ENCODE measurements at places on chromosomes 1 and 21.
A peak's percentile ranks its signal among the peaks of the same experiment; 100 is the strongest.

DNA sequence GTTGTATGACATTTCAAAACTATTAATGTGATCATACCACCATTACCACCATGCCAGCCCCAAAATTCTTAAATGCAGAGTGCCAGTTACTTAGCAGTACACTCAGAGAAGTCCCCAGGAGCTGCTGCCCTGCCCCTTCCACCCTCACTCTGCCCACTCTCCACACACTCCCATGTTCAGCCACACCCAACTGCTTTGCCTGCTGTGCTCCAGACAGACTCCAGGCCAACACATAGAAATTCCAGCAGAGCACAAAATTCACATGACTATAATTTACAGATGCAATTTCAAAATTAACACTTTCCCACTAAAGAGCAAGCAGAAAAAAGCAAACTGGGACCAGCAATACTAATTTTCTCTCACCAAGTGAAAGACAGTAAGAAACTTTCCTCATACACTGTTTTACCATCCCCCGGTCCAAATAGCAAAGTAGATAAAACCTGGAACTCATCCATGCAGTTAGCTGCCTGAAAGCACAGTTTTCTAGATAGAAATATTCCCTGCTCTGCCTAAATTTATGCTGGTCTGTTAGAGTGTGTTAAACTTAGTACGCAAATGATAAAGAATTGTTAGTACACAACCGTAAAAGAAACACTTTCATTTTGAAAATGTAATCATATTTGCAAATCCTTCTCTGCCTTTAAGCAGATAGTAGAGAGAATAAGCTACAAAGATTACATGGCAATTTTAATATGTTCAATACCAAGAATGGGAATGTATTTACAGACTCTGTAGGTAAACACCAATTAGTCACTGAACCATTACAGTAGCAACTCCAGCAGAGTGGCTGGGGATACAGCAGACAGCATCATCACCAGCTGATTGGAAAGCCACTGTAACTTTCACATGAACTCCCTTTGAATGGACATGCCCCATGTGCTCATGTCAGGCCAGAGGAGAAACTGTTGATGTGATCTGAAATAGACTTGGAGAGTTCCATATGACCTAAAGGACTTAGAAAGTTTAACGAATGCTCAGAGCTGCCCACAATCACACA, 176.5 kb downstream of the VAV3 start:
- DNase-seq = no peak

- DNase-seq = no peak
Observed at GRCh38 chr1:66925944-66926343, 1.2 kb downstream of the MIER1 start.

DNA sequence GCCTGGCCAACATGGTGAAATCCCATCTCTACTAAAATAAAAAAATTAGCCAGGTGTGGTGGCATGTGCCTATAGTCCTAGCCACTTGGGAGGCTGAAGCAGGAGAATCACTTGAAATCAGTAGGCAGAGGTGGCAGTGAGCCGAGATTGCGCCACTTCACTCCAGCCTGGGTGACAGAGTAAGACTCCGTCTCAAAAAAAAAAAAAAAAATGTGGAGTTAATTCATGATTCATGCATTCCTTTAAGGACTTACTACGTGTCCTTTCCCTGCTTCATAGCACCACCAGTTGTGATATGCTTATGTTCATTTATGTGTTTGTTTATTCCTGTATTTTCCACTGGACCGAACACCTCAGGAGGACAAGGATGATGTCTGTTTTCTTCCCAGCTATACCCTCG, 12.7 kb upstream of the PRELP start:
- no peak for DNase-seq

DNA sequence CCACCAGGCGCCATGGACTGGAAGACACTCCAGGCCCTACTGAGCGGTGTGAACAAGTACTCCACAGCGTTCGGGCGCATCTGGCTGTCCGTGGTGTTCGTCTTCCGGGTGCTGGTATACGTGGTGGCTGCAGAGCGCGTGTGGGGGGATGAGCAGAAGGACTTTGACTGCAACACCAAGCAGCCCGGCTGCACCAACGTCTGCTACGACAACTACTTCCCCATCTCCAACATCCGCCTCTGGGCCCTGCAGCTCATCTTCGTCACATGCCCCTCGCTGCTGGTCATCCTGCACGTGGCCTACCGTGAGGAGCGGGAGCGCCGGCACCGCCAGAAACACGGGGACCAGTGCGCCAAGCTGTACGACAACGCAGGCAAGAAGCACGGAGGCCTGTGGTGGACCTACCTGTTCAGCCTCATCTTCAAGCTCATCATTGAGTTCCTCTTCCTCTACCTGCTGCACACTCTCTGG, 3.8 kb downstream of the GJB3 start:
- DNase-seq = no peak

DNA sequence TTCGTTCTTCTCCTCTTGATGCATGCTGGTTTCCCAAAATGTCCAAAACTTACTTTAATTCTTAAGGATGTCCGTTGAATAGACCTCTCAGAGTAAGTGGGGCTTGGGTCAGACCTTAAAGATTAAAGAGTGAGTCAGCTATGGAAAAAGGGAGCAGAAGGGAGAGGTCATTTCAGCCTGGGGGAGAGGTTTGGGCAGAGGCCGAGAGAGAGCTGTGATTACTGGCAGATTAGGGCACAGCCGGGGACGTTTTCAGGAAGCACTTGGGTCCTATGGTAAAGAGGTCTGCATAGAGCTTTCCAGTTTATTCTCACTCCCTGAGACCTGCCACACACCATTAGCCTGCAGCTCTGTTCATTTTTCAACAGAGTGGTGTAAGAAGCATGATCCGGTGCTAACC, 14.0 kb upstream of the ST3GAL3 start:
- DNase-seq = no peak

DNA sequence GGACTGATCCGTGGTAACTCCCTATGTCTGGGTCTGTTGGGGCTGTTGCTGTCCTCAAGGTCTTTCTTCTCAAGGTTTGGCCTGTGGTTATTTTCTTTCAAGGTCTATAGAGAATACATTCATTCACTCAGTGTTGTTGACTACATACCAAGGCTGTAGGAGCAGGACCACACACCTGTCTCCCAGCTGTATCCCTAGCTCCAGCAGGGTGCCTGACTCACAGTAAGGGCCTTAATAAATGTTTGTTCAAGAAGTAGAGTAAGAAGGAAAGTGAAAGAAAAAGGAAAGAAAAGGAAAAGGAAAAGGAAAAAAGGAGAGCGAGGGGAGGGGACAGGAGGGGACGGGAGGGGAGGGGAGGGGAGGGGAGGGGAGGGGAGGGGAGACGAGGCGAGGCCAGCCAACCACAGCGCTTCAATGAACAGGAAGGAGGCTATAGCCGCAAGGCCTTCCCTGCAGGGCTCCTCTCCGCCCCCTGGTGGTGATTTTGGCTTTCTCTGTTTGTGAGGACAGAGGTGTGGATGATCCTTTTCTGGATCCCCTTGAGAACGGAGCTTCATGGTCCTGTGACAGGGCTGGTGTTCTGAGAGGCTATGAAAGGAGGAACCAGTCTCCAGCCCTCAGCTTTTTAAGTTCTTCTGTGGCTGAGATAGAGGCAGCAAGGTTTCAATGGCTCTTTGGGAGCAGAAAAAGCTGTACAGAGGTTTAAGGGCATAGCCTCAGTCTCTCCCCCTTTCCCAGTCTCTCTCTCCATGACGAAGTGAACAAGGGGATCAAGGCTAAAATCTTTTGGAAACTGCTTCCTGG, 30.6 kb upstream of the LCE5A start:
- DNase-seq = peak; percentile 68

DNA sequence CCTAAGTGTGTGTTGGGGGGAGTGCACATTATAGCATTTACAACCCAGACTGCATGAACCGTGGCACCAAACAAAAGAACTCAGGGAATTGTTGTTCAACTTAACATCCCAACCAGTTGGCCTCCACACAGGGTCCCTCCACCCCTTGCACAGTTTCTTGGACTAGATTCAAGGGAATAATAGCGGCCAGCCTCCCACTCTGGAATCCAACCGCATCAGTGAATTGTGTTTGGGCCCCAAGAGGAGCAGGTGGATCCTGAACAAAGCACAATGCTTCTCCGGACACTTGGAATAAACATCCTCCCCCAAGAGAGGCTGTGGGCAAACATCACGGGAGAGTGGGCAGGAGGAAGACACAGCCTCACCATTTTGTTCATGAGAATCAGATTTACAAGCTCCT, 18.2 kb downstream of the CD34 start:
- DNase-seq = no peak

DNA sequence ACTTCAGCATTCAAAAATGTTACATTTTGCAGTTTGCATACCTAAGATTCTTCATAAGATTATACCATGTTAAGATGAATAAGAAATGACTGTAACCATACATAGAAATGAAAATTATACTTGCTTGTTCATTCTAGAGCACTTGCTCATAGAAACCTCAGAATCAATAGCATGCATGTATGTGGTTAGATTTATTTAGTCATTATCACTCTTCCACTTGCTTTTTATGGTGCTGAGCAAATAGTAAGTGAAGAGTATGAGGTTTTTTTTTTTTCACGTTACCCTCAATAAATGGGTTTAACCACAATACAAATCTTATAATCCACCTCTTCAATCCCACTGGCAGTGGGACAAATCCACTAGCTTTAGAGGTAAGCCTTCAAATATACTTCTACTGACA, 84.7 kb downstream of the LRRC53 start:
- no peak for DNase-seq

DNA sequence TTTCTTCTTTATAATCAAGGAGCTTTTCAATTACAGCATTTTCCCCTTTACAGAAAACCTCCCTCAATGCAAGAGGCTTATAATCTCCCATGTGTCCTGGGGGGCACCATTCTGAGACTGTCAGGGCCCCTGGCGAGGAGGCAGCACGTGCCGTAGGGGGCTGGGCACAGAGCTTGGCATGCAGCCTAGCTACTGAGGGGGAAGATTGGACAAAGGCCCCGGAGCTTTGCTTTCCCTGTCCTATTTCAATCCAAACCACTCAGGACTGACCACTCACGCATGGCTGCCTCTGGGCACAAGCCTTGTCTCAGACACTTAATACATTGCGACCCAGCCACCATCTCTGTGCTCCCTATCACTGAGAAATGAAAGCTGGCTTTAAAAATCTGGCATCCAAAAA, 2.8 kb upstream of the RAP1GAP start:
- DNase-seq = no peak

- DNase-seq = no peak
Observed at GRCh38 chr1:246434335-246434734, 72.7 kb downstream of the SMYD3 start.

DNA sequence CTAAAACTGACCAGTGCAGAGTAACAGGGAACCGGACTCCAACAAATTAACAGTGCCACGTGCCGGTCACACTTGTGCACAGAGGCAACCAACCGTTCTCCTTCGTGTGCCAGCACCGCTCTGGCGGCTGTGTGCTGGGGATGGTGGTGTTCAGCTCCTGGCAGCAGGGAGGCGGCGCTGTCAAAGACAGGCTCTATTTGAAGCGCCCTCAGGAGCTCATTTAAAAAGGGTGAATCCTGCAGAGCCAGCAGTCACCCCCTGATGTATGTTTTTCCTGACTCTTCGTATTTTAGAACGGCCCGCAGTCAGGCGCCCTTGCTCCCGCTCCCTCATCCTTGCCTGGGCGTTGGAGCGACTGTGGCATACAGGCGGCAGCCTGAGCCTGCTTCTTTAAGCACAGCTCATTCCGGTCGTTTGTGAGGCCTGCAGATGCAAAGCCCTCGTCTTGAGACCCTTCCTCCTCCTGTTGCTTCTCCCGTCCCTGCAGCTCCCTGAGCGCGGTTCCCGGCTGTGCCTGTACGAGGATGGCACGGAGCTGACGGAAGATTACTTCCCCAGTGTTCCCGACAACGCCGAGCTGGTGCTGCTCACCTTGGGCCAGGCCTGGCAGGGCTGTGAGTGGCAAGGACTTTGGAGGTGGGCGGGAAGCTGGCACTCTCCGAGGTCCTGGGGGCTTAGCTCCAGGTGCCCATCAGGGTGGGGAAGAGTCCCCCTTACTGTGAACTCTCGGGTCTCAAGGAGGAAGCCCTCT, 1.1 kb downstream of the DFFB start:
- DNase-seq = no peak

- no peak for DNase-seq
Observed at GRCh38 chr1:101235696-101236515, 913 bp upstream of the S1PR1 start.

- DNase-seq = no peak
Observed at GRCh38 chr1:173496757-173497320, 19.7 kb downstream of the PRDX6 start.

GRCh38 chr1:245459621-245460020, 304.8 kb downstream of the KIF26B start:
- no peak for DNase-seq

GRCh38 chr1:55015123-55015522, 16.4 kb downstream of the BSND start:
- DNase-seq = no peak

DNA sequence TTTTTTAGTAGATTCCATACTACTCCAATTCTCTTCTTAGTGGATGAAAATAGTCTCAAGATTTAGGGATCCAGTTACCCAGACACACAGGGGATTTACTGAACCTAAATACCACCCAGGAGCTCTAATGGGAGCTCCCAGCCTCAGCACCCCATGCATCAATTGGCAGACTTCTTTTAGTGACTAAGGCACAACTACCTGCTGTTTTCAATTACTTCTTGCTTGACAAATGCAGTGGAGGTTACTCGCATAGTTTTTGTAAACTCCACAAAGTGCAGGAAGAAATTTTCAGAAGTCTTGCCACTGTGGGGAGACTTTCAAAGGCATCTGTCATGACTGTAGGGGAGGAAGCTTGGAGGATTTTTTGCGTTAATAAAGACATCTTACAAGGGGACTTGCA, 35.5 kb upstream of the MAP10 start:
- no peak for DNase-seq

DNA sequence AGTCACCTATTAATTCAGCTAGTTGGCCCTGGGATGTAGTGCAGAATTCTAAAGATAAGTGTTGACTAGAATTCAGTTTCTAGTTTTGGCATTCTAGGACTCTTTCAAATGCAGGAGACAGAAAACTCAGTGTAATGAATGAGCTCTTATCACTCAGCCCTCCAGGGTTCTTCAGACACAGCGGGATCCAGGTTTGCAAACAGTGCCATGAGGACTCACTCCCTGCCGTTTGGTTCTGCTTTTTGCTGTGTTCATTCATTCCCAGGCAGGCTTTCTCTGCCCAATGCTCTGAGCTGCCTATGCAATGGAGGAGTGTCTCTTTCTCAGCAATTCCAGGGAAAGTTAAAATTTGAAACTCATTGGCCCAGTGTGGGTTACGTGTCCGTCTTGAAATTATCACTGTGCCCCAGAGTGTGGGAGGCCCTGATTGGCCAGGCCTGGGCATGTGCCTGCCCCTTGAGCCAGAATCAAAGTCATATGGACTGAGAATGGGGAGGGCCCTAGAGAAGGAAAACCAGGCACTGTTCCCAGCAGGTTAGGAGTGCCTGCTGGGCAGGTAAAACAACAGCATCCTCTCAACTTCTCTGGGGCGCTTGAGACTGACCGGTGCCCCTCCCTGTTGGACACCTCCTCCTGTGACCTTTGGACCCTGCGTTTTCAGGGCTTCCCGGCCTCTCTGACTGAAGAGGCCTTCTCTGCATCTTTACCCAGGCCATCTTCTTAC, 43.4 kb downstream of the TMEM51 start:
- no peak for DNase-seq

Measured in DND-41 (cell line).